Foreskin fibroblast (primary cell): ENCODE measurements at places on chromosomes 1 and 21.
A peak's percentile ranks its signal among the peaks of the same experiment; 100 is the strongest.

- DNase-seq = no peak
Observed at GRCh38 chr21:44763050-44763378, 38.6 kb downstream of the UBE2G2 start.

DNA sequence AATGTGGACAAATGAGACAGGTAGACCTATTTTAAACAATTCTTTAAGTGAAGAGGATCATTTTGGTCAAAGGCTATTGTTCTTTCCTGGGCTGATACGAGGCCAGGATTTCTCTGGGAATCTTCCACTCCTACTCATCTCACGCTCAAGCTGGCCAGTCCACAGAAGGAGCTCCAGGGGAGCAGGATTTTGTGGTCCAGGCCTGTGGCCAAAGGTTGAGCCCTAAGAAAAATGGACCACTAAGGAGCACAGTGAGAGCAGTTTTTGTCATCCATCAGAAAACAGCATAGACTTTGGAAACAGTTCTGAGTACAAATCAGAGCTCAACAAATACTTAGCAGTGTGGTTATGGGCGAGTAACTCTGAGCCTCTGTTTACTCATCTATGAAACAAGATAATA is 260.2 kb upstream of the RUNX1 start:
- no peak for DNase-seq

DNA sequence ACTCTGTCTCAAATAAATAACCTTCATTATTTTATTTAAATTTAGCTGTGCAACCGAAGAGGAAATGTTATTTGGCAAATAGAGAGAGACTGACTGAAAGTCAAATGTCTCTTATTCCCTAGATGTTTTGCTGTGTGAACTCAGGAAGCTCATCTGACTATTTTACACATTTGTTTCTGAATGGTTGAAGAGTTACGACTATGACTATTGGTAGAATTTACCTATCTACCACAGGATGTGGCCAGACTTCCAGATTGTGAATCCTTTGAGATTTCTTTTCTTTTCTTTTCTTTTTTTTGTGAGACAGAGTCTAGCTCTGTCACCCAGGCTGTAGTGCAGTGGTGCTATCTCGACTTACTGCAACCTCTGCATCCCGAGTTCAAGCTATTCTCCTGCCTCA is 5.3 kb upstream of the SDE2 start:
- no peak for DNase-seq

DNA sequence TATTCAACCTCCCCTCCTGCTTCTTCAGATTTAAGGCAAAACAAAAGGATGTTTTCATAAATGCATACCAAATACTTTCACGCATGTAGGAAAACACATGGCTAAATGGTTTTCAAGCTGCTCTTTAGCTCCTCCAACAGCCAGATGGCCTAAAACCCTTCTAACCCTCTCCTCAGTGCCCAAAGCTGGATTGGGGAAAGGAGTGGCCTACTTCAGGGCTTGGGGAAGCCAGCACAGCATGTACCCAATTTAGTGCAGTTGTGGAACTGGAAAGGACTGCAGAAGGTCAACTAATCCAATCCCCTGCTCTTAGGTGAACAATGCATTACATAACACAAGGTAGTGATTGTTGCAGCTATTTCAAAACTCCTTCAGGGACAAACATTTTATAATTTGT is 9.3 kb downstream of the F5 start:
- DNase-seq = no peak

- DNase-seq = peak; percentile 17
Observed at GRCh38 chr1:169288011-169288414, 79.6 kb downstream of the NME7 start.

- peak; percentile 2 for DNase-seq
Observed at GRCh38 chr1:88647249-88647645, 36.8 kb upstream of the PKN2 start.

DNA sequence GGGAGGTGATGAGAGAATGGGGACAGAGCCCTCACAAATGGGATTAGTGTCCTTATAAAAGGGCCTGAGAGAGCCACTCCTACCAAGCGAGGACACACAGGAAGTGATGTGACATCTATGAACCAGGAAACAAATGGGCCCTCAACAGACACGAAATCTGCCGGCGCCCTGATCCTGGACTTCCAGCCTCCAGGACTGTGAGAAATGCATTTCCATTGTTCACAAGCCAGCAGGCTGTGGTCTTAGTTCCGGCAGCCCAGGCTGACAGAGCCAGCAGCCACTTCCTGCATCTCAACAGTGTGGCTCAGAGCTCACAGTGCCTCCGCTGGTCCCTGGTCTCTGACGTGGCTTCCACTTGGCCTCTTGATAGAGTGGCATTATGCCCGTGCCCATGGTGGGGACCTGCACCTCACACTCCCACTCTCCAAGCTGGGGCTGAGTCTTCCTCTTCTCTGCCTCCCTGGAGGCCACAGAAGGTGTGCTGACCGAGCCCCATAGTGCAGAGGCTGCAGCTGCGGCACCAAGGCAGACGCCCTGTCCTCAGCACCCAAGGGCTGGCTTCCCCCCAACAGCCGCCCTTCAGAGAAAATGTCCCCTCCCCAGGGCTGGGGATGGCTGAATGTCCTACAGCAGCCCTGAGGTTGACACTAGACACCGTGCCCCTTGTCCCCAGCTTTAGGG is 44.9 kb downstream of the ACOT7 start:
- DNase-seq = no peak

DNA sequence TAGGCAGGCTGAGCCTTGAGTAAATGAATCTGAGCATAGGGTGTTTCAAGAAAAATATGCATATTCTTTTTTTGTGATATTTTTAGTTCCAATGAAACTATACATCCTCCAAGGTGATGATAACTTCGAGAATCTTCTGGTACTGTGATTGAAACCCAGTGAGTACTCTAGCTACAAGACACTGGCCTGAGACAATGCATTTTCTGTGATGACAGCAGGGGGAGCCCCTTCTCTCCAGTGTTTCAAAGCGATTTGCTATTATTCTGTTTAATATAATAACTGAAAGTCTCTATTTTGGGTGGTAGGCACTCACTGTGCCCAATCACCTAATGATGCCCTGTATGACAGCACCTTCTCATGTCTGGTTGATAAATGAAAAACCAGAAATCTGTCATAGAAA is 12.1 kb downstream of the IRF2BP2 start:
- DNase-seq = no peak

- DNase-seq = no peak
Observed at GRCh38 chr1:156616463-156616862, 2.8 kb upstream of the HAPLN2 start.

GRCh38 chr1:6386371-6386949 is 7.1 kb downstream of the ACOT7 start:
- DNase-seq = peak; percentile 21

GRCh38 chr1:212364985-212365384 is 49.7 kb downstream of the PACC1 start:
- DNase-seq = no peak

- DNase-seq = no peak
Observed at GRCh38 chr1:203130358-203130985, 2.9 kb downstream of the ADORA1 start.

- no peak for DNase-seq
Observed at GRCh38 chr1:246602194-246602593, 35.9 kb downstream of the CNST start.

GRCh38 chr1:85847356-85847755 is 139.1 kb upstream of the ZNHIT6 start:
- DNase-seq = no peak

- DNase-seq = no peak
Observed at GRCh38 chr1:12608311-12608957, 9.6 kb downstream of the DHRS3 start.

GRCh38 chr1:64111787-64112186 is 91.6 kb upstream of the UBE2U start:
- DNase-seq = peak; percentile 37

DNA sequence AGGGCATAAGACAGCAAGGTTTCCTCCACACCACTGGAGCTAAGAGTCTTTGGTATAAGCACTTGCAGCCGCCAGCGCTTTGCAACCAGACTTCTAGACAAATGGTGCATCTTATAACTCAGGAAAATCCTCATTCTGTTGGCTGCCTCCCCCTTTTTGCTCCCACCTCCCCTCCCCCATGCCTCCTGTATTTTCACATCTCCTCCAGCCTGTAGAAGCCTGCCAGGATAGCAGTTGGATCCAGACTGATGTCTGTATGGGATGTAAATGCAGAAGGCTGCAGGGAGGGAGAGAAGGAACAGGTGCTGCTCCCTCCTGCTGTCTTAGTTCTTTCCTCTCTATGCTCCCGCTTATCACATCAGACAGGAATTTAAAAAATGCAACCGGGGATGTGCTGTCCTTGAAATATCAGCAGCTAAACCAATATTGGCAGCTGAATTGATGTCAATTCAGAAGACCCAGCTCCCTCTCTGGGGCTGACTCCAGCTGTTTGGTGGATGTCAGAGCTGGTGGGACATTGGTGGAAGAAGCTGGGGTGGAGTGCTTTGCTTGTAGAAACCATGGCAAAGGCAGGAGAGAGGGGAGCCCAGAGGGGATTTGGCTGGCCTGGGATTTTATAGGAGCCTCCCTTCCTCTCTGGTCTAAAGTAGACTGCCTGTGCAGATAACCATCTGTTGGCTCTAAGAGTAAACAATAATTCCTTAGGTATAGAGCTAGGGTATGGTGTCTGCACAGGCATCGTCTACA is 53.5 kb downstream of the NFASC start:
- no peak for DNase-seq

DNA sequence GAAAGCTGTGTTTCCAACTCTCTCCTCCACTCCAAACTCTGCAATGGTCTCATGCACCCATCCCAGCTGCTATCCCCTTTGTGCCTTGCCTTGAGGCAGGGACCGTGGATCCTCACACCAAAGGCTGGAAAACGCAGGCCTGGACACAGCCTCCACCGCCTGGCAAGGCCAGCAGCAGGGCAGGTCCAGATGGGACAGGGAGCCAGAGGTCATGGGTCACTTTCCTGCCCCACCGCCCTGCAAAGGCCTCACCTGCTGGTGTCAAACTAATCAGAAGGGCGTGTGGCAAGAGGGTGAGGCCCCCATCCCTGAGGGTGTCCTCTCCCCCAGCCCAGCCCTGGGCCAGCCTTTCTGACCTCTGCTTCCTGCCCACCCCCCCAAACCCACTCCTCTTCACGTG is 106.3 kb downstream of the PAX7 start:
- no peak for DNase-seq

GRCh38 chr1:28395181-28395580 is 25.6 kb downstream of the PHACTR4 start:
- no peak for DNase-seq

- DNase-seq = no peak
Observed at GRCh38 chr1:38297842-38298241, 251.2 kb upstream of the POU3F1 start.

DNA sequence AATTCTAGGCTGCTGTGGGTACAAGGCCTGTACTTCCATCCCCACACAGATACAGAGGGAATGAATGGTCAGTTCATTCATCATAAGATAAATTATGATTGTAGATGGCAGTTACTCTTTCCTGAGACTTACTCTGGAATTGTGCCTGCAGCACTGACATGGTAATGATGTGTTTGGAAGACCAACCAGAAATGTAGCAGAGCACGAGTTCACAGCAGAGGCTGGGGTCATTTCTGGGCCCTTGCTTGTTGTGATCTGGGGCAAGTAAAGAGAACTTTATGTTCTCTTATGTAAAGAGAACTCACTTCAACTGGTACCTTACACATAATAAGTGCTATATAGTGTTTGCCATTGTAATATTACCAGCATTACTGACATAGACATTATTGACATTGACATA is 411.9 kb downstream of the NTNG1 start:
- DNase-seq = no peak

- DNase-seq = no peak
Observed at GRCh38 chr1:85343213-85343611, 66.8 kb upstream of the BCL10 start.

GRCh38 chr21:29238053-29238966 is 60.4 kb upstream of the BACH1 start:
- peak; percentile 73 for DNase-seq

GRCh38 chr21:42533963-42534355 is 20.3 kb downstream of the SLC37A1 start:
- no peak for DNase-seq

GRCh38 chr1:227753999-227754711 is 18.9 kb downstream of the SNAP47 start:
- peak; percentile 81 for DNase-seq

DNA sequence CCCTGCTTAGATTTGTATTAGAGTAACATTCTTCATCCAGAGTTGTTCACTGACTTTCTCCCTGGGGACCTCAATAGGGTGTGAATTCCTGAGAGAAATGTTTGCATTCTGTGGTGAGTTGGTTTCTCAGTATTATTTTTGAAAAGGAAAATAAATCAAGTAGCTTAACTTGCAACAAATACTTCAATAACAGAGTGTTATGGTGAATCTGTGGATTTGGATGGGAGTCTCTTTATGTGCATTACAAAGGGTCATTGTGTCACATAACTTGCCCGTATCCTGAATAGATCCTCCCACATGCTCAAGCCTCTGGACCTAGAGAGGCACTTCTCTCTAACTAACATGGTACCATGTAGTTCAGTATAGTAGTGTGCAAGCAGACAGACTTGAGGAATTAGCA is 68.4 kb upstream of the IPO9 start:
- DNase-seq = no peak

DNA sequence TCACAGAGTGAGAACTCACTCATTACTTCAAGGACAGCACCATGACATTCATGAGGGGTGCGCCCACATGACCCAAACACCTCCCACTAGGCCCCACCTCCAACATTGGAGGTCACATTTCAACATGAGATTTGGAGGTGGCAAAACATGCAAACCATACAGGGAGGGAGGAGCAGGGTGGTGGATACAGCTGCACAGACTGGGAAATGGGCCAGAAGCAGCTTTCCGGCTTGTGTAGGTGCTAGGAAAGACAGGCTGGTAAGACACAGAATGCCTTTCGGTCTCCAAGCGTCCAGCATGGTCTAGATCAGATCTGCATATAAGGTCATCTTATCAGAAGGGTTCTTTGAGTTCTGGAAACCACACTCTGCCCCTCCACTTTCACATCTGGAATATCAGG is 35.1 kb upstream of the TINAGL1 start:
- no peak for DNase-seq

GRCh38 chr1:28865997-28866650 is 48.2 kb upstream of the EPB41 start:
- DNase-seq = peak; percentile 37

DNA sequence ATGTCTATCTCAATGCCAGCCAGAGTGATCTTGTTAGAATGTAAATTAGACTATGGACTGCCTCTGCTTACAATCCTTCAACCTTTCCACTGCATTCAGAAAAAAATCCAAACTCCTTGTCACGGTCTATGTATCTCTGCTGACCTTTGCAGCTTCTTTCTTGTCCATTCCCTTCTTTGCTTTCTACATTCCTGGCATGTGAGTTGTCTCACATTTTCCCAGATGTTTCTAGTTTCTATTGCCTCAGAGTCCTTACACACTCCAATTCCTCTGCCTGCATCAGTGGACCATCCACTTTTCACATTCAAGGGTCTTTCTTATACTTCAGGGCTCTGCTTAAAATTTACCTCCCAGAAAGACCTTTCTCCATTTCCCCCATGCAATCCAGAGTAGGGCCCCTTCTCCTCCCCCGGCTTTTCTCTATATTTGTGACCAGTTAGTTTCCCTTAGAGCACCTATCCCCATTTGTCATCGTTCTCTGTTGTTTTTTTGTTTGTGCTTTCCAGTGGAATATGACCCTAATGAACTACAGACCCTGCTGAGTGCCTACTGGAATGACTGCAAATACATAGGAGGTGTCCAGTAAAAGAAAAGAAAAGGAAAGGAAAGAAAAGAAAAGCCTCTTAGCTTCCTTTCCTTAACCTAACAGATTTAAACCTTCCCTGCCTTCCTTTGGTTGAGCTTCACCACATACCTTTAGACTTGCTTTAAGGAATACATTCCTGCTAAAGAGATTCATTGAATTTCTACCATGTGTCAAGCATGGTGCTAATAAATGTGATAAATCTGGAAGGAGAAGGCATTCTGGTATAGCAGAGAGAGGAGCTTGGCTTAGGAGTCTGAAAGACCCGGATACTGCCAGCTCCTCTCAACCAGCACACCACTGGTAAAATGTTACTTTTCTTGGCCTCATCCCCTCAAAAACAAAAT is 102.0 kb downstream of the DIRAS3 start:
- peak; percentile 88 for DNase-seq
